ENCODE measurements at places on chromosomes 16 and 17.

DNA sequence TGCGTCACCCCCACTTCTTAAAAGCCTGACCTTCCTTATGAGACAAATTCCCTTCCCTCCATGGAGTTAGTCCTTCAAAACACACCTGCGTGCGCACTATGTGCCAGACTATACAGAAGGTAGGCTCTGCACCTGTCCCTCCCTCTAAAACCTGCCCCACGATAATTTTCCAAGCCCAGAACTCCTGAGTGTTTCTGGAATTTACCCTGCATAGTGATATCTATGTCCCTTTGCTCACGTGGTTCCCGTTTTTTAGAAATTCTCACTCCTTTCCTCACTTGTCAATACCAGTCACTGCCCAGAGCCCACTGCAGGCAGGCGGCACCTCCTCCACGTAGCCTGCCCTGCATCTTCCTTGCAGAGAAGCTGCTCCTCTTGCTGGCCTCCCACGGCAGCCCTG lies 82.2 kb downstream of the SLC6A2 start:
- DNase-seq = no peak

- DNase-seq = no peak
Measured at GRCh38 chr17:79027274-79027924, 3.4 kb downstream of the C1QTNF1 start.

GRCh38 chr17:55587608-55588139 lies 76.4 kb upstream of the SMIM36 start:
- DNase-seq = no peak

GRCh38 chr16:71807905-71808592 lies 585 bp downstream of the AP1G1 start:
- no peak for DNase-seq

- DNase-seq = no peak
Measured at GRCh38 chr17:49218941-49219913, 8.7 kb downstream of the ABI3 start.

DNA sequence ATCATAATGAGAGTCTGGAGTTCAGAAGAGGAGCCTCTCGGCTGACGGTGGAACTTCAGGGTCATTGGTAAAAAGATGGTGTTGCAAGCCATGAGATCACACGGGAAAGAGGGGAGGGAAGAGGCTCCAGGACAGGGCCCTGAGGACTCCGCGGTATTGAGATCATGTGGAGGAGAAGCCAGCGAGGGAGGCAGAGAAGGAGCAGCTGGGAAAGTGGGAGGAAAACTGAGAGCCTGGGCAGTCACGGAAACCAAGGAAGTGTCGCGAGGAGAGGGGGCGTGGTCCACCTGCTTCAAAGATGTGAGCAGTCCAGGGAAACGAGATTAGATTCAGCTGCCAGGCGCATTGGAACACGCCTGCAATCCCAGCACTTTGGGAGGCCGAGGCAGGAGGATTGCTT lies 27.7 kb upstream of the SBK1 start:
- DNase-seq = no peak

- DNase-seq = no peak
Measured at GRCh38 chr16:4591706-4592470, 22.8 kb downstream of the UBALD1 start.

- no peak for DNase-seq
Measured at GRCh38 chr17:319266-319665, 33.3 kb downstream of the RPH3AL start.

DNA sequence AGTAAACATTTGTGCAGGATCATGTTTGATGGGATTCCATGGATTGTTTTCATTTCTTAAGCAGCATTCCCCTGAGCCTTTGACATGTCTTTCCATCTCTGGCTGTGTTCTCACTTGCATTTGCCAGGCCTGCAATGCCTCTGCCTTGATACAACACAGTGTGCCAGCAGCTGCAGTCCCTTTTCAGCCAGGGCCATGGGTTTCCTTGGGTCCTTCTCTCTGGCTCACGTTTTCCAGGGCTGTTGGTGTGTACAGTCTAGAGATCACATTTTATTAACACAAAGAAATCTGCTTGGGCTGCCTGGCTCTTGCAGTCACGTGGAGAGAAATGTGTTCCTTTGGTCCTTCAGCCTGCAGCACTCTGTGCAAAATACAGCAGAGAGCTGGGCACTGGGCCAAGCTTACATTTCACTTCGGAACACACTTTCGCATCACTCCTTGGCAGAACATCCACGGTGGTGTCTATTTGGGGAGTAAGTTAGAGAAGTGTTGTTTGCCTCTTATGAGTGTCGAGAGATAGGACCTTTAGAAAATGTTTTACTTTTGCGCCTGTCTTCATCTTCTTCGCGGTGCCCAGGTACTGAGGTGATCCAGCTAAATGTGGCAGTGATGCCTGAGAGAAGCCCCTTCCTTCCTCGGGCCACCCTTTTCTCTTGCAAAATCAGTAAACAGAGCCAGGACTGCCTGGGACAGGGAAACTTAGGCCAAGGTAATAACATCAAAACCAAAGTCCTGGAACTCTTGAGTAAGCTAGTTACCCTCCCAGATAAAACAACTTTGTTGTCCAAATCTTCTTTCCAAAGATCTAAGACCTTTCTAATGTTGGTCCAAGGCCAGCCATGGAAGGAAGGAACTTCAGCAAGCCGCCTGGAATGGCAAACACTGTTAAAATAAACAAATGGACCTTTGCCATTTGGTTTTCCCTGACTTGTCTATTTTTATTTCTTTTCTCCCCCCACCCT lies 20.9 kb downstream of the HLF start:
- DNase-seq = no peak

- DNase-seq = no peak
Measured at GRCh38 chr16:29988346-29989075, 6.9 kb downstream of the HIRIP3 start.

DNA sequence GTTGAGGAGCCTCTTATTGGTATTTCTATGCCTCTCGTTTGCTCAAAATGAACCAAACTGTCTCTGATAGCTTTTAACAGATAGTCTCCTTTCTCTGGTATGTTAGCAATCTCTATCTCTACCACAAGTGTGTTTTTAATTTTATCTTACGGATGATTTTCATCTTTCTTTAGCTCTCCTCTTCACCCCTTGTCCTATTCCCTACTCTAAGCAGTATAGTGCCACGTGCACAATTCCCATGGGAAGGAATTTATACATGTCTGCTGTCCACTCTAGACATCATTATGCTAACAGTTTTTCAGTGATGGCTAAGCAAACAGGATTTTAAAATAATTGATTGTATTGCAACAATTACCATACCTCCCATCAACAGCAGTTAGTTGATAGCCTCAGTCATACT lies 177.3 kb downstream of the CYB561 start:
- DNase-seq = no peak

GRCh38 chr17:1767358-1767757 lies 5.5 kb downstream of the SERPINF1 start:
- DNase-seq = no peak

DNA sequence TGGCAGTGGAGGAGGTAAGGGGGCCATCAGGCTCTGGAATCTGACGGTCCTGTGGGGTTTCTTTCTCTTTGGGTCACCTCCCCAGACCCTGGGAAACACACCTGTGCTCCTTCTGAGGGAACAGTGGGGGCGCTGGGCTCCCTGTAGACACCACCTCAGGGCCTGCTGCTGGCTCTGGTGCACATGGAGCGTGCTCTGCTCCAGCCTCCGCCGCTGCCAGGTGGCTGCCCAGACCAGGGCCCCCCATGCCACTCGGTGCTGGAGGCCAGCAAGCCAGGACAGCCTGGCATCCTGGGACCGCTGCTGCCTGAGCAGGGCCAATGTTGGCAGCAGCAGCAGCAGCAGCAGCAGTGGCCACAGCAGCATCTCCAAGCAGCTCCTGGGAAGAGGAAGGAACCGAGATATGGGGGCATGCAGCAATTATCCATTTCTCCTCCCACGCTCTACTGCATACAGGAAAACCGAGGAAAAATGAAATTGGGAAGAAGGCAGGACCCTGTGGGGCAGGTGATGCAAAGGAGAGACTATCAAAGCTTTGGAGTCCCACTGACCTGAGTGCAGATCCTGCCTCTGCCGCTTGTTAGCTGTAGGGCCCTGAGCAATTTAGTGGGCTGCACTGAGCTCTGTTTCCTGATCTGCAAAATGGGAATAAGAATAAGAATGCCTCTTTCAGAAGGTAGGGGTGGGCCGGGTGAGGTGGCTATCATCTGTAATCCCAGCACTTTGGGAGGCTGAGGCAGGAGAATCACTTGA lies 902 bp downstream of the GHDC start:
- DNase-seq = no peak
